ENCODE measurements at places on chromosomes 4 and X.

DNA sequence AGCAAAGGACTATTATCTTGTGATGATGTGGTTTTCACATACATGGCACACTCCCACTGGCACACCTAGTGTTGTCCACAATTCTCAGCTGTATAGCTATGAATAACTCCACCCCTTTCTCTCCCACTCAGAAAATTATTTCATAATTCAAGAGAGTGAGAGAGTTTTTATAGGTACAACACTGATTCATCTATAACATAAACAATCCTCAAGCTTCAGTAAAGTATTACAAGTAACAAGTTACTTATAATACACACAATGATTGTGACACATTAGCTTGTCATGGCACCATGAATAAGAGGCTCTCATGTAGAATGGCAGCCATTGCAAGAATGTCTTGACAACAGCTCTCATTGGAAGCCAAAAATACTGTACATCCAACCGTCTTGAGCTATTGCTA lies 43.9 kb downstream of the RAB40A start:
- DNase-seq, result no peak

- no peak for DNase-seq
Observed at GRCh38 chr4:143482840-143483239, 30.7 kb upstream of the SMARCA5 start.

GRCh38 chrX:13515211-13515930 lies 54.0 kb upstream of the EGFL6 start:
- DNase-seq, result no peak

DNA sequence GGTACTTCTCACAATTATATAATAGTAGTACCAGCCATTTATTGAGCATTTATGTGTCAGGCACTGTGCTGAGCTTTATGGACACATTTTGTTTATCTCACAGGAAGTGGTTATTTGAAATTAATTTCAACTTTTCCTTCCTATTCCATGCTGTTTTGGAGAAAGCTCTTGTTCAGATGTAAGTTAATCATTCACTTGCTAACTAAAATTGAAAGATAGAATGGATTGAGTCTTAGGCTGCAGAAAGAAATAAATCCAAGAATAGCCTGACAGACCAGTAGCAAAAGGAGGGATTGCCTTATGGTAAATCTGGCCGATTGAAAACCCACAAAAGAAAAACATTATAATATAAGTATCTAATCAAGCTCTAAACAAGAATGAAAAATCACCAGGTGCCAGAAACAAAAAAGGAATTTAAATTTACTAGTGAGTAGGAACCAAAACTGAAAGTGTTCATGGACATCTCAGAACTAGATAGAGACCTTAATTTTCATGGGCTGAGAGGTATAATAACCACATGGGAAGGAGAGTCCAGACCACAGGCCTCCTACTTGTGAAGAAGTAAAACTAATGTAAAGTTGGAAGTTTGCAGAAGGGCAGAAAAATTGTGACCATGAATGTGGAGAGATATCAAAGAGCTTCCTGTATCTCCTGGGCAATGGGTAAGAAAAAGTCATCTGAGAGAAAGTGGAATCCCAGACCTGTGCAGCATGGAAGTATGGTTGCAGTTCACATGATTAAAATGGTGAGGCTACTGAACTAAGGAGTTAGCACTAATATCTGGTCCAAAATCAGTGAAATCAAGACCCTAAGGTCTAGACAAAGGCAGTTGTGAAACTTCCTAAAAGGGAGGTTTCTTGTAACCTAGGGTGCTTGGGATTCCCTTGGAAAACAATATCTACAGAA lies 38.0 kb downstream of the RADX start:
- no peak for DNase-seq

- DNase-seq, result no peak
Observed at GRCh38 chr4:20625426-20625825, 74.8 kb upstream of the PACRGL start.

- DNase-seq, result no peak
Observed at GRCh38 chrX:13082206-13083065, 38.0 kb upstream of the FAM9C start.

GRCh38 chr4:122876456-122876855 lies 45.9 kb downstream of the NUDT6 start:
- no peak for DNase-seq

- no peak for DNase-seq
Observed at GRCh38 chr4:4477391-4477790, 64.5 kb downstream of the STX18 start.

DNA sequence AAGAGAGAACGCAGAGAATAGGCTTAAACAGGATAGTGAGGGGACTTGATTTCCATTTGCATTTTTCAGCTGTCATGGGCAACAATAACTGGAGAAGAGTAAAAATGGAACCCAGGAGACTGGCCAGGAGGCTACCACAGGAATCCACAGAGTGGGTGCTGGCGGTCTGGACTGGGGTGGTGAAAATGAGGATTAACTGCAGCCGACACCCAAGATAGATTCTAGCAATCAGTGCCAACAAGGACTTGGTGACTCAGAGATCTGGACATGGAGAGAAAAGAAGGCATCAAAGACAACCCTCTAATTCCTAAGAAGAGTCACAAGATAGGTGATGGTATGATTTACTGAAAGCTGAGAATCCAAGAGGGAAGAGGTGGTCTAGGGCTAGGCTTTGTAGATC lies 102.8 kb downstream of the ATP8A1 start:
- no peak for DNase-seq

Data from stimulated activated CD8-positive, alpha-beta memory T cell treated with anti-CD3 and anti-CD28 coated beads, Interleukin-7, amount 100 ng/mL, for 1 hour (primary cell).